Uterus (tissue), 4 donors: ENCODE measurements at places on chromosomes 2 and 18.
A peak's percentile ranks its signal among the peaks of the same experiment; 100 is the strongest.

DNA sequence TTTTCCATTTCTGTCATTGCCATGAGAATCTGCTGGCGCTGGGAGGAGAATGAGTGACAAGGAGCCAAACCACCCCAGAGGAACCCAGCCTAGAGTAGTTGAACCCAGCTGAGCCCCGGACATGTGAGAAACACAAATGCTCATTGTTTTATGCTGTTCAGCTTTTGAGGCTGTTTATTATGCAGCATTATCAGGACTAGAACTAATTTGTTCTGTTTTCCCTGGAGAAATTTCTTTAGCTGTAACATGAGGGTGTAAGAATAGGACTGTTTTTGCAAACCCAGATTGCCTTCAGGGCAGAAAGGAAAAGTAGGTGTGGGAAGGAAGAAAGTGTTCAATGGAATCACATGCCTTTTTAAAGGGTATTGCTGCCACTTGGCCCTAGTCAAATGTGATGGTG is 28.5 kb upstream of the DOCK10 start:
- H3K4me3 ChIP-seq, result no peak overlapping the region
- no peaks in the 10 kb centered on the region for H3K27me3 ChIP-seq
- H3K36me3 ChIP-seq, result no peaks in the 10 kb centered on the region
- DNase-seq, result no peak
- H3K27ac ChIP-seq, result no peak overlapping the region

GRCh38 chr2:178142274-178143065 is 30.2 kb downstream of the RBM45 start:
- no peak for DNase-seq
- H3K27me3 ChIP-seq, result no peaks in the 10 kb centered on the region
- no peaks in the 10 kb centered on the region for H3K36me3 ChIP-seq
- H3K4me1 ChIP-seq, result no peaks in the 10 kb centered on the region
- no peak overlapping the region for H3K4me3 ChIP-seq
- H3K27ac ChIP-seq, result no peak overlapping the region

- H3K36me3 ChIP-seq, result no peaks in the 10 kb centered on the region
- H3K4me3 ChIP-seq, result no peak overlapping the region
- H3K4me1 ChIP-seq, result no peaks in the 10 kb centered on the region
- no peak for DNase-seq
- no peaks in the 10 kb centered on the region for H3K27me3 ChIP-seq
Observed at GRCh38 chr2:208086029-208086428, 38.3 kb downstream of the CRYGD start.

DNA sequence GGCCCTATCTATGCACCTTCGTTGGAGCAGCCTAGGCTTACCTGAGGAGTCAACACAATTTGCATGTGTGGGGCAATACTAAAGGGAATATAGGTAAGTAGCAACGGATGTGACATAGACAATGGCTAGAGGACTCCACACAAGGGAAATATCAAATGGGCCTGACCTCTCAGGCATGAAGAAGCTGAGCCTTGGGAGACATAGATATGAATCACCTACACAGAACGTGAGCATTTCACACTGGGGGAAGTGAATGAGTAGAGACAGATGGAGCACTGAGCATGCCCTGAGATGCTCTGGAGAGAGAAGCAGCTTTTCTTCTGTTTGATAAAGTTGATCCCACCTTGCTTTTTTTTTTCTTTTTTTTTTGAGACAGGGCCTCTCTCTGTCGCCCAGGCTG is 97.9 kb downstream of the ATL2 start:
- H3K27ac ChIP-seq, result no peak overlapping the region
- no peaks in the 10 kb centered on the region for H3K36me3 ChIP-seq
- H3K27me3 ChIP-seq, result no peaks in the 10 kb centered on the region
- DNase-seq, result no peak
- H3K4me3 ChIP-seq, result no peak overlapping the region

- peaks cover 6% of the 10 kb centered on the region for H3K4me1 ChIP-seq
- no peak for DNase-seq
- no peak overlapping the region for H3K4me3 ChIP-seq
- no peaks in the 10 kb centered on the region for H3K27me3 ChIP-seq
- no peak overlapping the region for H3K27ac ChIP-seq
- no peaks in the 10 kb centered on the region for H3K36me3 ChIP-seq
Observed at GRCh38 chr2:39399570-39399969, 37.5 kb downstream of the MAP4K3 start.

GRCh38 chr2:216692636-216693413 is 2.5 kb downstream of the IGFBP5 start:
- no peaks in the 10 kb centered on the region for H3K36me3 ChIP-seq
- peaks cover 9% of the 10 kb centered on the region for H3K4me1 ChIP-seq
- H3K4me3 ChIP-seq, result peak overlapping the region; percentile 85
- peak overlapping the region; percentile 93 for H3K27ac ChIP-seq
